NCI-H1694 (cell line): ENCODE measurements at places on chromosomes 16 and 17.

- DNase-seq = peak; percentile 85
These were observed 9.2 kb upstream of the TNFRSF13B start for GRCh38 chr17:16980813-16981731.

DNA sequence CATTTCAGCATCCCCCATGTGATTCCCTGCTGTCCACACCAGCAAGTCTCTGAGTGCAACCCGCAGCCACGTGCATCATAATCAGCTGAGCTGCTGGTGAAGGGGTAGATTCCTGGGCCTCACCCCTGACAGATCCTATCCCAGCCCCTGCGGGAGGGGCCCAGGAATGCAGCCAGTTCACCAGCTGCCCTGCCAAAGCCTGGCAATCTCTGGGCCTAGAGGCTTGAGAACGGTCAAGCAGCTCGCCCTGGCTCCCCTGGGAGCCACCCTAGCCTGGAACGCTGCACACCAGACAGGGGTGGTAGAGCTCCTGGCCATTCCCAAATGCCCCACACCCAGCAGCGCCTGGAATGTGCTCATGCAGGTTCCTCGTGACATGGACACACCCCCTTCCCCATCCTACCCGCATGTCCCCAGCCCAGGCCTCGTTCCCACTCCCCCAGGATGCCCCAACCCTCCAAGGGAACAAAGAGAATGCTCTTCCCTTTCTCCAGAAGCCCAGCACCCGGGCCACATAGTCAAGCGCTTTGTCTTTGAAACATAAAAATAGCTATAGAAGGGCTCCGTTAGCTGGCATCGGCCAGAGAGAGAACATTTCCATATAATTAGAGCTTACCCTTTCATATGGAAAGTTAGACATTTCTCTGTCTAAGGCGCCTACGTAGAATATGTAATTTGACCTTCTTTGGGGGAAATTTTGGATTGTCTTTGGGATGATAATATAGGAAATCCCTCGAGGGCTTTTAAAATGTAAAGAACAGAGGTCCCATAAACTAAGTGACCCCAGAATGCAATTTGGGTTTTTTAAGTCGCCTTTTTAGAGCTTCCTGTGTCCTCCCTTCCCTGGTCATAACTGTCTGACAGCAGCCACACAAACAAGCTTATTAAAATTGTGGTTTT, 3.4 kb downstream of the CEP295NL start:
- no peak for DNase-seq

DNA sequence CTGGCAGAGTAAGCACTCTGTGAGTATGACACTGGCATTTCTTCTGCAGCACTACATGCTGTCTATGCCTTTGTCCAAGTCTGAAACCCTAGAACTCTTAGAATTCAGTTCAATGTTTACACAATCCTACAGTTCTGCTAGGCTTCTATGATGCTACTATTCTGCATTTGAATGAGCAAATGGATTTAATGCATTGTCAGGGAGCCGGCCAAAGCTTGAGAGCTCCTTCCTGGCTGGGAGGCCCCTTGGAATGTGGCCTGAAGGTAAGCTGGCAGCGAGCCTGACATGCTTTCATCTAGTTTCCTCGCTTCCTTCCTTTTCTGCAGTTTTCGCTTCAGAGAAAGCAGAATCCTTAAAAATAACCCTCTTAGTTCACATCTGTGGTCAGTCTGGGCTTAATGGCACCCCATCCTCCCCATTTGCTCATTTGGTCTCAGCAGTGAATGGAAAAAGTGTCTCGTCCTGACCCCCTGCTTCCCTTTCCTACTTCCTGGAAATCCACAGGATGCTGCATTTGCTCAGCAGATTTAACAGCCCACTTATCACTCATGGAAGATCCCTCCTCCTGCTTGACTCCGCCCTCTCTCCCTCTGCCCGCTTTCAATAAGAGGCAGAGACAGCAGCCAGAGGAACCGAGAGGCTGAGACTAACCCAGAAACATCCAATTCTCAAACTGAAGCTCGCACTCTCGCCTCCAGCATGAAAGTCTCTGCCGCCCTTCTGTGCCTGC, at the start of gene CCL2:
CCL2 (plus strand) TSS at position 635 of the 730 bp plus-strand sequence; CDS start at position 700, 65 bp downstream.
- no peak for DNase-seq

- DNase-seq = no peak
These were observed at the start of gene CACNA1H for GRCh38 chr16:1152651-1153259. TSS of gene CACNA1H (plus strand) at chr16:1153106. CDS start at chr16:1153738, 632 bp downstream.

GRCh38 chr17:74743755-74744154, 4.7 kb upstream of the NHERF1 start:
- DNase-seq = no peak

DNA sequence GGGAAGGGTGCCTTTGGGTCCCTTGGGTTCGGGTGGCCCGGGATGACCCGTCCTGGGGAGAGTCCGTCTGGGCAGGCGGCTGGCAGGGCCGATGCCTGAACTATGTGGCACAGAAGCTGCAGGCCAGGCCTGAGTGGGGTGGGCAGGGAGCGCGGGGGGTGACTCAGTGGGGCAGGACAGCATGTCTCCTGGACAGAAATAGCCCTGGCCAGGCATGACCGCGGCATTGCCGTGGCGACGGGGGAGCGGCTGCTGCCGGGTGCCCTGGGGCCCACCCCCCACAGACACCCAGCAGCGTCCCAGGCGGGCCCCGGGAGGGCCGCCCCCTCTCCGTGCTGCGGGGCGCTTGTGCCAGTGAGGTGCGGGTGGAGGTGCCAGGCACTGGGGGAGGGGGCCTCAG, 1.8 kb upstream of the C1QTNF8 start:
- DNase-seq = no peak

DNA sequence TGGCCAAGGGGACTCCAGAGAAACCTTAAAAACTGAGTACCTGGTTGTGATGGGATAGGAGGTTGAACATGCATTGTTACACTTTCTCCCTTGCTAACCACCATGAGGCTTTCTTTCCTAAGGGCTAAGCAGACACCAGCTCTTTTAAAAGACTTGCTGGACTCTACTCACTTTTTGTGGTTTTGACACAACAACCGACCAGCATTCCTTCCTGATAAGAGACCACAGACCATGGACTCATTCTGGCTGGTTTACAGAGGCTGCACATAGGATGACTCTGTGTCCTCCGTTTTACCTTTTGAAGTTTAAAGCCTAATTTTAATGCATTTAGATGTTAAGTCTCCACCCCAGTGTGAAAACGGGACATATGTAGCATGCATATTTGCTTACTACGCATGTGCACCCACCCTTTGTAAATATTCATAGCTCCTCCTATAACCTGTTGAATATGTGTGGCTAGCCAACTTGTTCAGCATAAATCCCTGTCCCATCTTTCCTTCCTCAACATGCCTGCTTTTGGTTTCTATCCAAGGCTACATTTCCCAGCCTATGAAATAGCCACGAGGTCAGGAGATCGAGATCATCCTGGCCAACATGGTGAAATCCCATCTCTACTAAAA, 475.9 kb downstream of the GRIN2A start:
- DNase-seq = no peak

- no peak for DNase-seq
These were observed 487 bp downstream of the RANBP10 start for GRCh38 chr16:67805718-67806427.

- DNase-seq = no peak
These were observed 11.8 kb upstream of the NAGS start for GRCh38 chr17:43992641-43993040.

DNA sequence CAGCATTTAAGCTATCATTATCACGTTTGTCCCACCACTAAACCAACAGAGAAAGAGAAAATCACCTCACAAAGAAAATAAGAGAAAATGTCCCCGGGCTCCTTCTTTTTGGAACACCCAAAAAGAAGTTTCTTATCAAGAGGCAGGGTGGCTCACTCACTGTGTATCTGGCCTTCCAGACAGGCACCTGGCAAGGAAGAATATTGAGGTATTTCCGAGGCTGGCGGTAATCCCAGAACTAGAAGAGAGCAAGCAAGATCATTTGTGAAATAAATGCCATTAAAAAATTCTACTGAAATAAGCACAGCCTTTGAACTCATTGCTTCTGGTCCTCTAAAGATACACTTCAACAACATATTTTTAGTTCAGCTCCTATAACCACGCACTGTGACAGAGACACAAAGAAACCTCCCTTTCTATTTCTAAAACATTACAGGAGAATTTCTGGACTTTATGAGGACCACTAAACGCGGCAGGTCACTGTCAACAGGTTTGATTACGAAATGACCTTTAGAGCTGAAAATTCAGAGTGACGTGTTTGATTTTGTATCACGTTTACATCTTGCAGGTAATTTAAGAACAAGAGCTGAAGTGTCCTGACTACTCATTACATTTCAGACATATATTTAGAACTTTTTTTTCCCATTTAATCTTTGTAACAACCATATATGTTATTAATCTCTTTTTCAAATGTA, 61.0 kb downstream of the WDR59 start:
- no peak for DNase-seq

DNA sequence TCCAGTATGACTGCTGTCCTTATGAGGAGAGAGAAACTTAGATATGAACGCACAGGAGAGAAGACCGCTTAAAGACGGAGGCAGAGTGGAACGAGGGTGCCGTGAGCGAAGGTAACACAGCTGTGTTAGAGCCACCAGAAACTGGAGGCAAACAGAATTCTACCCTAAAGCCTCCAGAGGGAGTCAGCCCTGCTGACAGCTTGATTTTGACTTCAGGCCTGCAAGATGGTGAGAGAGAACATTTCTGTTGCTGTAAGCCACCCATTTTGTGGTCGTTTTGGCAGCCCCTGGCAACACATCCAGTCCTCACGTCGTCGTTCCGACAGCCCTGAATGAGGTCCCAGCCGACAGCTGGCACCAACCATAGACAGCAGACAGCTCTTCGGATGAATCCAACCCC, 2.8 kb upstream of the SPATA2L start:
- no peak for DNase-seq

DNA sequence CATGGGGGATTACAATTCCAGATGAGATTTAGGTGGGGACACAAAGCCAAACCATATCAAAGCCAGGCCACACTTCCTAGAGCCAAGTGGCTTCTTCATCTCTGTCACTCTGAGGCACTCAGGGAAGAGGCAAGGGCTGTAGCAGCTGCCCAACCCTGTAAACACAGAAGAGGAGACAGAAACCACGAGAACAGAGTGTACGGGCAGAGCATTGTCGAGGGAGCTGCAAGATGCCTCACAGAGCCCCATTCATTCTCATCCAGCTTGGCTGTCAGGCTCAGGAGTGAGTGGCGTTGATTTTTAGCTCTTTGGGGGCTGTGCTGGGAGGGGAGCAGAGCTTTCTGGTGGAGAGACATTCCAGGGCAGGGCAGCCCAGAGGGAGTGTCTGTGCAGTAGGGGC, 117.2 kb upstream of the SALL1 start:
- no peak for DNase-seq

- DNase-seq = no peak
These were observed 82.5 kb downstream of the ZDHHC7 start for GRCh38 chr16:84928679-84929420.

- no peak for DNase-seq
These were observed 287.1 kb downstream of the SOX9 start for GRCh38 chr17:72407931-72408330.

DNA sequence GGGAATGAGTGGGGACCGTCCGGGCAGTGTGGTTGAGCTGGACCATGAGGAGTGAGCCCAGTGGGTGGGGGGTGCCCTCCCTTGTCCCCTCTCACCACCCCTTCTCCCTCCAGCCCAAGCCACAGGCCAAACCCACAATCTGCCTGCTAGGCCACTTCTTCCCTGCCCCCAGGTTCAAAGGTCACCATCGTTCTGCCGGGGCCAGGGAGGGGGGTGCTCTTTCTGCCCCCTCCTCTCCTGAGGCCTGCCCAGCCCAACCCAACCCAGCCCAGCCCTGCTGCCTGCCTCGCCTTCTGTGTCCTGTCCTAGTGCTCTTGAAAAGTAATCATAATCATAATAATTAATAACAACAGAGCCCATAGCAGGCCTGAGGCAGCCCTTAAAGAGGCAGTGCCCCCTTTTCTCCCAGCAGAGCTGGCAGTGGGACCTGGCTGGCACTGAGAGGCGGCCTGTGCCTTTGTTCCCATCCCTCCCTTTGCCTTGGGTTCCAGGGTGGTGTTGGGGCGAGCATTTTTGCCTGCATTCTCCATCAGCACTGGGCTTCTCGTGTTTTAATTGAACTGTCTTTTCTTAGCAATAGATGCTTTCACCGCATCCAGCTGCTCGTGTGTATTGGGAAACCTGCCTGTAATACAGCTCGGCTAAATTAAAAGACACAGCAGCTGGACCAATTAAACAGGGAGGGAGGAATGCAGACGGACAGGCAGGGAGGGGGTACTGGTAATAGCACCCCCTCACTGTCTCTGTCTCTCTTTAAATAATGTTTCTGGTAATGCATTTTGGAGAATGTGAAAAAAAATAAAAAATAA, 46.8 kb downstream of the SREBF1 start:
- DNase-seq = peak; percentile 56

DNA sequence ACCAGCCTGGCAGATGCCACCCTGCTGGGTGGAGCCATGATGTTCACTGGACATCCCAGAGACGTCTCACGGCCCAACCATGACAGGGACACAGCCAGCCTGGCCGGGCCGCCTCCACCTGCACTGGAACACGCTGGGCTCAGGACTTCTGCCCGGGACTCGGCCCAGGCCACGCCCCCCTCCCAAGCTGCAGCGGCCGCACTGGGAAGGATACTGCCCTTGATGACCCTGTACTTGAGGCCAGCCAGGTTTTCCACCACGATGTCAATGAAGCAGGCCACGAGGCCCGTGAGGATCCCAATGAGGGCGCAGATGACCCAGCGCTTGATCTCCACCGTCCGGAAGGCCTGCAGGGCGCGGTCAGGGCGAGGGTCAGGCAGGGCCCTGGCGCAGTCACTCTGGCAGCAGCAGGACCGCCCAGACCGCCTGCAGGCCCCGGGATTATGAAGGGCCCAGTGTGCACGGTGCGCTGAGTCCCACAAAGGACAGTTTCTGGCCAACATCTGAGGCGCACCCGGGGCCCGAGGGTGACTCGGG, 14.2 kb downstream of the CLCN7 start:
- DNase-seq = no peak

GRCh38 chr16:73002866-73003265, 45.1 kb downstream of the ZFHX3 start:
- DNase-seq = no peak

GRCh38 chr16:22316411-22316811, 19.2 kb downstream of the POLR3E start:
- no peak for DNase-seq

- DNase-seq = no peak
These were observed 370.0 kb downstream of the HS3ST3B1 start for GRCh38 chr17:14670861-14671260.

- peak; percentile 39 for DNase-seq
These were observed 62.2 kb downstream of the DHRS7C start for GRCh38 chr17:9729034-9729650.

DNA sequence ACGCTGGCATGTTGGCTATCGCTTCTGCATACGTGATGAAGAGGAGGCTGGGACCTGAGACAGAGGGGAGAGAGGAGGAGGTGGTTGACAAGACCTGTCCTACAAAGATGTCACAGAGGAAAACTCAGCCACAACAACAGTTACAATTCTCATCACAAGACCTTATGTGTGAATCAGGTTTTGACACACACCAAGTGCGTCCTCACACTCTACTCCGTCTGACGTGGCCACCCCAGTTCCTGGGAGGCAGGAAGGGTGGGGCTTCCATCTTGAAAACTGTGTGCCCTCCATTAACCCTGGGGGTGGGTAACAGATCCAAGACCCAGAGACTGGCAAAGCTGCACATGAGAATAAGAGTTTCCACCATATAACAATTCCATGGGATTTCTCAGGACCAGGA, 24.1 kb downstream of the SLC6A4 start:
- no peak for DNase-seq
